Psoas muscle (tissue), 8 donors: ENCODE measurements at places on chromosomes 11 and 22. TPM values are rescaled to one million over a fixed set of nuclear protein-coding genes. Genes with fewer than 3 reads are reported as not detected.

The SPDYC gene
- total RNA-seq = not detected

The OAF gene
- total RNA-seq = 5.6 TPM

The COA4 gene
- 63.7 TPM for total RNA-seq

The TSSK2 gene
- total RNA-seq = not detected

The NUMA1 gene
- total RNA-seq = 100.0 TPM

The CD6 gene
- total RNA-seq = 0.43 TPM

The MS4A4A gene
- total RNA-seq = 8.4 TPM

The SCGB2A2 gene
- not detected for total RNA-seq

The PRDM10 gene
- 5.9 TPM for total RNA-seq

The PKDREJ gene
- not detected for total RNA-seq

The ALKBH8 gene
- total RNA-seq = 7.7 TPM

The PATE4 gene
- total RNA-seq = not detected

The MUC5AC gene
- total RNA-seq = not detected

The MICAL2 gene
- total RNA-seq = 37.7 TPM

The RFPL1 gene
- total RNA-seq = not detected

The OR51B4 gene
- total RNA-seq = not detected

The TRIM5 gene
- total RNA-seq = 6.3 TPM

The DEFB131B gene
- not detected for total RNA-seq

The CRYBA4 gene
- total RNA-seq = not detected

The ACRV1 gene
- total RNA-seq = not detected

The RBMXL2 gene
- total RNA-seq = not detected

The FGF3 gene
- total RNA-seq = not detected

The BET1L gene
- total RNA-seq = 27.7 TPM

The OR9G4 gene
- total RNA-seq = not detected

The SLC7A4 gene
- total RNA-seq = not detected

The PAAF1 gene
- total RNA-seq = 6.6 TPM

The IGLL1 gene
- total RNA-seq = not detected

The KCNQ1OT1 gene
- 0.30 TPM for total RNA-seq

The SMTNL1 gene
- 57.7 TPM for total RNA-seq

The NXPE1 gene
- total RNA-seq = 0.24 TPM
